ENCODE measurements at places on chromosomes 7 and 10.

GRCh38 chr7:100211342-100211780, 8.4 kb upstream of the PVRIG start:
- DNase-seq, result no peak

DNA sequence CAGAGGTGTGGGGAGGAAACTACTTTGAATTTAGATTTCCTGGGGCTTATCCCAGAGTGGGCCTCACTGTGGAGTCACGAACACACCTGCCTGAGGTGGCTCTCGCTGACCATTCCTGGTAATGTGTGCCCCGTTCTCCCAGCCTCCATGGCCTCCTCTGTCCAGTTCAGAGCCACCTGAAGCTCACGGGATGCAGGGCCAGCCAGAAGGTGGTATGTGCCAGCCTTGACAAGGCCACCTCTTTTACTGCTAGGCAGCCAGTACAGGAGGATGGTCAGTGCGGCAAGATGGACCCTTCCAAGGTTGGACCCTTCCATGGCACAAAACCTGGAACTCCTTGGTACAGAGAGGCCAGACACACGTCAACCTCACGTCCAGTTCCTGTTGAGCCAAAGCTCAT, 210.3 kb downstream of the DNAJB6 start:
- DNase-seq, result no peak

GRCh38 chr10:75281974-75282373, 46.2 kb upstream of the COMTD1 start:
- no peak for DNase-seq

DNA sequence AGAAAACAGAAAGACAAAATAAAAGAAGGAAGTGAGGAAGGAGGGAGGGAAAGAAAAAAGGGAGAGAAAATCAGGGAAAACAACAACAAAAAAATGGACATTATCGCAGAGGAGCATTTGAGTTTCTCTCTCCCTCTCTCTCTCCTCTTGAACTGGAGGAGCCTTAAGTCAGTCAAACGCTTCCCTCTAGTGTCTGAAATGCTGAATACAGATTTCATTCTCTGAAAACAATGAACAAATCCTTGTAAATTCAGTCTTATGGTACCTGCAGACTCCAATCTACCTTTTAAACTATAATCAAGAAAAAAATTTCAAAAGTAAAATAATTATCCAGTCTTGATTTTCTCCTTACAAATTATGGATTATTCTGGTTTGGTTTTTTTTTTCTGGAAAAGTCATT, 89.2 kb upstream of the PFKP start:
- no peak for DNase-seq

- no peak for DNase-seq
These were observed 580.2 kb downstream of the SUGCT start for GRCh38 chr7:40715053-40715430.

All from mesenteric fat pad (tissue), 1 donor.